ENCODE measurements at places on chromosomes 5 and 9. TPM values are rescaled to one million over a fixed set of nuclear protein-coding genes. Genes with fewer than 3 reads are reported as not detected.
A peak's percentile ranks its signal among the peaks of the same experiment; 100 is the strongest.

DNA sequence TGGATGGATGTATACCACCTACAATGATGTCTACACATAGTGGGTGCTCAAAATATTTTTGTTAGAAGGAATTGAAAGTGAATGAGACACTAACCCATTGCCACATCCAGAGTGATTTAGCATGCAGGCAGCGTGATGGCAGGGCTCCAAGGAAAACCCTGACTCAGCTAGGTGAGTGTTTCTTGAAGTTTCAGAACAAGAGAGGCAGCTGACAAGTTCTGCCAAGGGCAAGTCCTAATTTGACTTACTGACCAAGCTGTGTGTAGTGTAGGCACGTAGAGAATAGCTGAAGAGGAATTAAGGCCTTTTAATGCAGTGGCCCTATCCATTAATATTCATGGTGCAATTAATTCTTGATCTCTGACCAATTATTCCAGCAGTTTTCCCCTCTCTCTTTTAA is 107.8 kb upstream of the ATP10B start:
- DNase-seq: peak; percentile 10

Gene CERCAM
- total RNA-seq: 66.1 TPM

Gene CAMK2A
- 1.6 TPM for total RNA-seq

DNA sequence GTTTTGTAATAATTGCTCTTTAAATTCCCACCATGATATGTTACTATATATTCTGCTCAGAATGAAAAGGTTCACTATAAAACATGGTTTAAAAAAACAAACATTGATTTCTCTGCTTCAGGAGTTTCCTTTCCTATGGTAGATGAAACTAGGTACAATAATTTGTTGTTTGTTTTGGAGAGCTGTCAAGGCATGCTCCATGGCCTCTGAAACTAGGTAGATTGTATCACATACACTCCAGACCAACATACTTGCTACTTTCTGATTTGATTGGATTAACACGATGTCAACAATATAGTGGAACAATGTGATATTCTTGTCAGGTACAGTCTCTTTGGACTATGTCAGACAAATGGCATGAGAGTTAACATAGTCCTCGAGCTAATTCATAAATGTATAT is 452.7 kb upstream of the CDH9 start:
- DNase-seq: no peak

GRCh38 chr5:170495825-170496661 is 7.8 kb upstream of the KCNIP1 start:
- no peak for DNase-seq

GRCh38 chr9:126108240-126108639 is 218.4 kb upstream of the MVB12B start:
- DNase-seq: peak; percentile 2

GRCh38 chr9:133003071-133003461 is 24.6 kb downstream of the GFI1B start:
- no peak for DNase-seq

GRCh38 chr5:96331210-96331609 is 101.8 kb downstream of the PCSK1 start:
- no peak for DNase-seq

GRCh38 chr5:168889039-168889438 is 309.9 kb upstream of the PANK3 start:
- no peak for DNase-seq
